Fibroblast of upper back skin (primary cell): ENCODE measurements at places on chromosomes 5 and 9.

DNA sequence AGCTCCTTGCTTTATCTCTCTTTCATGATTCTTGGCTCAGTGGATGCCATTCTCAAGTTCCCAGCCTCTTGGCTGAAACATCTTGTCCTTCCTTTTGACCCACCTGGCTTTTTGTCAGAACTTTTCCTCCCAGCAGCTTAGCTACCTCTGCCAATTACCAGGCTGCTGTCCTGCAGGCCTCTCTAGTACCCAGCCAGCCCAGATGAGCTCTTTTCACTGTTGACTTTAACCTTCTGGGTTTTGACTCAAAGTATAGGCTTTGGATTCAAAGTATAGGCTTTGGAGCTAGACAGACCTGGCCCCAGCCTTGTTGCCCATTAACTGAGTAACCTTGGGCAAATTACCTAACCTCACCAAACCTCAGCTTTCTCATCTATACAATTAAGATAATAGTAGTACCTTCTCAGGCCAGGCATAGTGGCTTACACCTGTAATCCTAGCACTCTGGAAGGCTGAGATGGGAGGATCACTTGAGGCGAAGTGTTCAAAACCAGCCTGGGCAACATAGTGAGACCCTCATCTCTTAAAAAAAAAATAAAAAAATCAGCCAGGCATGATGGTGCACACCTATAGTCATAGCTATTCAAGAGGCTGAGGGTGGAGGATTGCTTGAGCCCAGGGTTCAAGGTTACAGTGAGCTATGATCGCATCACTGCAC is 6.6 kb upstream of the TMEFF1 start:
- DNase-seq: no peak

- DNase-seq: no peak
Observed at GRCh38 chr5:93219641-93220145, 361.3 kb downstream of the NR2F1-AS1 start.

DNA sequence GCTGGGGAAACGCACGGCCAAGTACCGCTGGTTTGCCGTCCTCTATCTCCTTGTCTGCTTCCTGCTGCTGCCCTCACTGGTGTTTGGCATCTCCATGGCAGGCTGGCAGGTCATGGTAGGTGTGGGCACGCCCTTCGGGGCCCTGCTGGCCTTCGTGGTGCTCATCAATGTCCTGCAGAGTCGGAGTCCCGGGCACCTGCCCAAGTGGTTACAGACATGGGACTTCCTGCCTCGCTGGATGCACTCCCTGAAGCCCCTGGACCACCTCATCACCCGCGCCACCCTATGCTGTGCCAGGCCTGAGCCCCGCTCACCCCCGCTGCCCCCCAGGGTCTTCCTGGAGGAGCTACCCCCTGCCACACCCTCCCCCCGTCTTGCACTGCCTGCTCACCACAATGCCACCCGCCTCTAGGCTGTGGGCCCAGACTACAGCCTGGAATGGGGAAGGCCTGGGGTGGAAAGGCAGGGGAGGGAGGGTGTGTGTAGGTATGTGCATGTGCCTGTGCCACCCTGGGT is 2.5 kb downstream of the PFN3 start:
- DNase-seq: no peak

DNA sequence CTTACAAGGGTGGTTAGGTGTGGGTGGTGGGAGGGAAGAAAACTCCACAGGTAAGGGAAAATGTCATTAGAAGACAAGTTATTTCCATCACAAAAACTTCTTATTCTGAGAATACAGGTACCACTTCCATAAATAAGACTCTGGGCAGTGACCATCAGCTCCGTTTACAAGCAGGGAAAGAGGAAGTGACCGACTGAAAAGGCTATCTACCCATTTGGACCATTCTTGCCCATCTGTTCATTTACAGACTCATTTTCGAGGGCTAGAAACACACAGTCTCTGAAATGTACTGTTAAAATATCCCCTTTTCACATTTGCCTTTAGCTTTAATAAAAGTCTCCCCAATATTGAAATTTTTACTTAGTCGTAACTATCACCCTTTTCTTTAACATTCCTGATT is 79.5 kb downstream of the TTC39B start:
- DNase-seq: no peak

DNA sequence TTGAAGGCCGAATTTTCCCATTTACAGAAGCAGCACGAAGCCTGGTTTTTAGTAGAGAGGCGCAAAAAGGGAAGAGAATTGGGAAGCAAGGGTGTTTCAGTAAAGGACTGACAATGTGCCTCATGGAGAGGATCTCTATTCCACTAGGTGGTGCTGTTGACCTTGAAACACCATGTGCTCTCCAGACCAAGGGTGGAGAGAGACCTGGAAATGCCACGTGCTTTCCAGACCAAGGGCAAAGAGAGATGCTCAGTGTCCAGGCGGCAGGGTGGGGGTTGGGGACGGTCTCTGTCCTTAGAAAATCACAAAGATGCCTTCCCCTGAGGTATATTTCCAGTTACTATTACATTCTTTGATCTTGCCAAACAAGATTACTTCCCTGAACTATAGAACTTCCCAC is 425.3 kb downstream of the CSNK1G3 start:
- peak; percentile 42 for DNase-seq

GRCh38 chr9:120890320-120891244 is 13.6 kb upstream of the PHF19 start:
- DNase-seq: no peak

DNA sequence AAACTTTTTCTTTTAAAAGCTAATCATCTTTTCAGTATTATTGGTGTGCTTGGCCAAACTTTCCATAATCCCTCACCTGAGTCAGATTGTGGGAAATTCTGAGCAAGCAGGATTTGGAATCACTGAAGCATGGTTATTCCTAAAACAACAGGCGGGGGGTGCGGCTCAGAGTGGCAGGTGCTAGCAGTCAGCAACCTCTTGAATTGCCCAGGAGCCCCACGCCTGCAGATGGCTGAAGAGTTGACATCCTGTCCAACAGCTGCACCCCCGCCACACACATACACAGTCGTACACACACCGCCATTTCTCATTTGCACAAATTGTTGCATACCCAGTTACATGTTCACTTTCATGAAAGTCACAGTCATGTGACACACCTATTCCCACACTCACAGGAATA is 96.6 kb downstream of the LHX2 start:
- DNase-seq: no peak

DNA sequence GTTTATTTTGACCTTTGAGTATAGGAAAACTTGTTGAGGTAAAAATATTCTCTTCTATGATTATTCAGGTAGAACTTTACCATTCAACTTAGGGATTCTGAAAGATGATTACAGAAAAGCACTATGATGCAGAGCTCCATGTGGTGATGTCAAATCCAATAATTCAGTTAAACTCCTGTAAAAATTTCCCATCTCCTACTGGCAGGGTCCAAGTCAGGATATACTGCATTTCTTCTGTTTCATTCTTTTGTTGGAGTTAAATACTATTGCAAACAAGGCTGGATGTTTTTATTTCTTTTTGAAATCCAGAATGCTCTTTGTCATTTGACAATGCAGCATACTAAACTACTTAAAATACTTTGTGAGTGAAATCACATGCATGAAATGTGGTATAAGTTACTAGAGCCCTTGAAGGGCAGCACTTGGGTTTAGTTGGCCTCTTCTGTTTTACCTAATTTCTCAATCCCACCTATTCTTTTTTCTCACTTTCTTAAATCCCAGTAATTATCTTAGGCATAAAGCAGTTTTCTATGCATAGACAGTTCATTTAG is 204.5 kb downstream of the FBXL7 start:
- DNase-seq: peak; percentile 75

DNA sequence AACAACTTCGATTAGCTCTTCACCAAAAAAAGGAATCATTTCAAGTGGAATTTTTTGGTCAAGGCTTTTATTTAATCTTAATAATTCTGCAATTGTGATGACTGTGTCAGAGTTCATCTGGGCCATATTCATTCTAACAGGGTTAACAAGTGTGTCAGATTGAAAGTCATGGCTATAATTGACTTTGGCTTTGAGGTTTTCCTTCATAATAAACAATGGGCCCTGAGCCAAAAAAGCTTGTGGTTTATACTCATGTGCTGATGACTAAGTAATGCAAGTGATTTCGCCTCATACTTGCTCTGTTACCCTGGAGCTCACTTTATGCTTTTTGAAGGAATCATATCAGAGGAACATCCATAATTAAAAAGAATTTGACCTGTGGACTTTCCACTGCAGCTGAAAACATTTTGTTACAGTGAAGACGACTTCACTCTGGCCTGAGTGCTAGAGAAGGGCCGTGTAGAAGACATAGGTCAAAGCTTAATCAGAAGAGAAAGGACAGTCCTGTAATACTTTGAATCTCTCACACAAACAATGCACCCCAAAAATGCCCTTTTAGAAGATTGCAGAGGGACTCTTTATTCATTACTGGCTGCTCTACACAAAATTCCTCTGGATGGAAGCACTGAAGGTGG is 101.7 kb downstream of the GDNF start:
- peak; percentile 92 for DNase-seq

GRCh38 chr5:673831-674629 is 19.1 kb downstream of the TPPP start:
- no peak for DNase-seq

GRCh38 chr5:154370813-154371212 is 75.0 kb upstream of the SAP30L start:
- no peak for DNase-seq

DNA sequence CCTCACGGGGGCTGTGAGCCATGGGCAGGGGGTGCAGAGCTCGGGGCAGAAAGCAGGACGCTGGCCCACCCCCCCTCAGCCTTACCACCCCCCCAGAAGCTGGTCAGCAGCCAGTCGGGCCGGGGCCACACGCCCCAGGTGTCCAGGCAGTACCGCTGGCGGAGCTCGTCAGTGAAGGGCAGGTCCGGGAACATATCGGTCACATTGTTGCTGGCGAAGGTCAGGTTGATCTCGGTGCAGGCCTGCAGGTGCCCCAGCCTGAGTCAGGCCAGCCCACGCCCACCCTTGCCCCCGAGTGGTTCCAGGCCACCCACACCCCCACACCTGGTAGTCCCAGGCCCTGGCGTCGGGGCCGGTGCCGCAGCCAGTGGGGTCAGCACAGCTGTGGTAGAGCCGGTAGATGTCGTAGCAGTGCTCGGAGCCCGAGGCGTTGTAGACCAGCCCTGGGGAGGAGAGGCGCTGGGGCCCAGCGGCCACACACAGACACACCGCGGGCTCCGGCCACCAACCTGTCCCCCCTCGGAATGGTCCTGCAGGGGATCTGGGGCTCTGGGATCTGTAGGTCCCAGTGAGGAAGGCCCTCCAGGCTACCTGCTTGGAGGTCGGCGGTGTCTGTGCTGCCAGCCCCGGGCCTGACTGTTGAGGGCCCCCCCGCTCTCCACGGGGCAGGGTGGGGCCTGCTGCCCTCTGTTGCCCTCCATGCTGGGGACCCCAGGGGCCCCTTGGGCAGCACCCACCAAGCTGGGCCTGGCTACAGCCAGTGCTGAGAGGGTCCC is 2.6 kb downstream of the DPP7 start:
- no peak for DNase-seq

- DNase-seq: peak; percentile 3
Observed at GRCh38 chr9:95947118-95947517, 71.6 kb downstream of the ERCC6L2 start.

- DNase-seq: peak; percentile 92
Observed at GRCh38 chr5:15621094-15621493, 121.1 kb downstream of the FBXL7 start.

DNA sequence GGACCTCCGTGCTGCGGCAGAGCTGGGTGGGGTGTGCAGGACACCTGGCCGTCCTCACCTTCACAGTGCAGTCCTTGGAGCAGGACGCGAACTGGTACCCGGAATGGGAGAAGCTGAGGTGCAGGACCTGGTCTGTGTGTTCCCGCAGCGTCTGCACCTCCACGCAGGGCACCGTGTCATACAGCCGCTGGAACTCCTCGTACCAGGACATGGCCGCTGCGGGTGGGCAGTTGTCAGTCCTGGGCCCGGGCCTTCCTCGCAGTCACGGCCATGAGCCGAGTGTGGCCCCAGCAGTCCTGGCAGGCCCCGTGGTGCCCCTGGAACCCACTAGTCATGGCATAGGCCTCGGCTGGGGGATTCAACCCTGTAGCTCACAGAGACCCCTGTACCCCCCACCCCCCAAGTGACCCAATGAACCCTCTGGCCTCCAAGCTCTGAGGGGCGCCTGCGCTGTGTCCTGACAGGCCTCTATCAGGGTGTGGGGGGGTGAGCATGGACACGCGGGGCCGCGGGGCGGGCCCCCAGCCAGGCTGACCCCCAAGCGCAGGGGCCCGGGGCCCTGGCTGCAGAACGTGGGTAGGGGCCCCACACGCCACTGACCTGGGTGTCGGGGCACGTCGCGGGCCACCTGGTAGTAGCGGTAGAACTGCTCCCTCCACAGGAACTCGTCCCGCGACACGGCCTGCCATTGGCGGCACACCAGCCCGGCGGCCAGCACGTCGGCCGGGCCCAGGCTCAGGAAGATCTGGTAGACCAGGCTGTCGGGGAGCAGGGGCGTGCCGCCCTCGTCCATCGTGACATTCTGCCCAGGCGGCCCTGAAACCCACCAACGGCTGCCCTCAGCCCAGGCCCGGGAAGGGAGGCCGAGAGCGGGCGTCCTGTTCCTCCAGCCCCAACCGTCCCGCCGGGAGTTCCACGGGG is 987 bp downstream of the FBXW5 start:
- DNase-seq: no peak

DNA sequence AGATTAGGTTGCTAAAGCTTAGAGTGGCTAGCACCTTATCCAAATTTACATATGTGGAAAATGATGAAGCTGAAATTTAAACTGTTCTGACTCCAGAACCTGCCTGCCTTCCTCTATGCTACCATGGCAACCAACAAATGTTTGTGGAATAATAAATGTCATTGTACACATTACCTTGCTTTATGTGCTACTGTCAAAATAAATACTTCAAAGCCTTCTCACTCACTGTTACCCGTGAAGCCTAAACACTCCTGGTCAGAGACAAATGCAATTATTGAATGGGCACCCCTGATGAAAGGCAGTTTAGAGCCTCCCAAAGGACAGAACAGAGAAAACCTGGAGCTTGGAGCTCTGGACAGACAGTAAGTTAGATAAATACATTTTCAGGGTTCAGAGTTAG is 158.6 kb downstream of the FAM114A2 start:
- DNase-seq: no peak

DNA sequence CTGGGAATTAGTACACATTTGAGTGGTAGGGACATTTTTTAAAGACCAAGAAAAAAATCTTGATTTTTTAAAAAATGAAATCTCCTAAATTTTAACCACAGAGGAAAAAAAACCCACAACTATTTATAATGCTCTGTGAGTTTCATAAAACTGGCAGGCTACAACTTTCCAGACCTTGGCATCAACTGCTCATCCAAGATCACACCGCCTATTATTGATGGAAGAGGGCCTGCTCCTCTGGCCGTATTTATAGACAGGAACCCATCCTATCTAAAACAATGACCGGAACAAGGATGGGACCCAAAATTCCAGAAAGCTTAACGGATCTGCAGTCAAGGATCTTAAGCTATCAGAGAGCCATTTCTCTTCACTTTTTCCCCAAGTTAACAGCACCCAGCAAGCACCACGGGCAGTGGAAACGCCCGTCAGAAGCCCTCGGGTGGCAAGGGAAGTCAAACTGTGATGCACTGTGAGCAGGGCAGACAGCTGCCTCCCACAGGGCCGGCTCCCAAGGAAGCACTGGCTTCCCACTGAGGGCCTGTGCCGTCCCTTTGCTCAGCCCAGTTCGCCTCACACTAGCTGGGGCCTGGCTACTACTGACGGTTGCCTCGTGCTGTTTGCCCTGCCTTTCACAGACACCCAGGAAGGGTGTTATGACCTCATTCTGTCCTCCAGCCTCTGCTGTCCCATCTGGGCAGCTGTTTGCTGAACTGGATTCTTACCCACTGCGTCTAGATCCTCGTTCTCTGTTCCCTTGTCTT is 62.8 kb downstream of the CDC14B start:
- peak; percentile 25 for DNase-seq

GRCh38 chr9:101705135-101705661 is 33.2 kb downstream of the GRIN3A start:
- peak; percentile 13 for DNase-seq

GRCh38 chr9:134895908-134896833 is 15.6 kb downstream of the FCN2 start:
- peak; percentile 83 for DNase-seq
